Lung microvascular endothelial cell (primary cell): ENCODE measurements at places on chromosomes 7 and 10. TPM values are rescaled to one million over a fixed set of nuclear protein-coding genes. Genes with fewer than 3 reads are reported as not detected.

DNA sequence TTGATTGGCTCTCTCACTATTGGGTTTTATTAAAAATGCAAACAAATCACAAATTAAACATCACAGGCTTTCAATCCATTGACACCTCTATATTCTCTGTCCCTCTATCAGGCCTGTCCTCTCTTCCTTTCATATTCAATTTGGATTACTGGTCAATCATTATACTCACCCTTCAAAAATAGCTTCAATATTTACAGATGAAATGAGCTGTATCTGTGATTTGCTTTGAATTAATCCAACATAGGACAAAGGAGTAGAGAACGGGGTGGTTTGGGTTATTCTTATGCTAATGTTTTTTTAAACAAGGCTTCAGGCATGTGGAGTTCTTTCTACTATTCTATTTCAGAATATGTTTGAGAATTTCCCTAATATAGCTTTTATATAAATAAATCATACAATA is 2.3 kb downstream of the TAS2R39 start:
- DNase-seq: no peak

DNA sequence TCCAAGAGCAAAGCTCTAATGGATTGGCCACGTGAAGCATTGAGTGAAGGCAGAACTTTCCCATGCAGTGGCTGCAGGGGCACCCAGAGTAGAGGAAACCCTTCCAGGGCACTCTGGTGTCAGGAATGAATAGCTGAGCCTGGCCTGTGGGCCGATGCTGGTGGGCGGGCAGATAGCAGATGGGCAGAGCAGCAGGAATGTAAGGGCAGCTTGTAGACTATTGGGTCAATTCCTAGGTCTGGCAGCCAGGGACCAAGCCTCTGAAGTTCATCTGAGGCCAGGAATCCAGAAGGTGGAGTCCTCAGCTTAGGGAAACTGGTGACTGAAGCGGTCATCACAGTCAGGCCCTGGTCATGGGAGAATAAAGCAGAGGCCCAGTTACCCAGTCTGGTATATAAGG is 115.4 kb downstream of the TMEM178B start:
- DNase-seq: no peak

- DNase-seq: peak; percentile 93
Measured at GRCh38 chr7:131071786-131072504, 255.7 kb upstream of the MKLN1 start.

DNA sequence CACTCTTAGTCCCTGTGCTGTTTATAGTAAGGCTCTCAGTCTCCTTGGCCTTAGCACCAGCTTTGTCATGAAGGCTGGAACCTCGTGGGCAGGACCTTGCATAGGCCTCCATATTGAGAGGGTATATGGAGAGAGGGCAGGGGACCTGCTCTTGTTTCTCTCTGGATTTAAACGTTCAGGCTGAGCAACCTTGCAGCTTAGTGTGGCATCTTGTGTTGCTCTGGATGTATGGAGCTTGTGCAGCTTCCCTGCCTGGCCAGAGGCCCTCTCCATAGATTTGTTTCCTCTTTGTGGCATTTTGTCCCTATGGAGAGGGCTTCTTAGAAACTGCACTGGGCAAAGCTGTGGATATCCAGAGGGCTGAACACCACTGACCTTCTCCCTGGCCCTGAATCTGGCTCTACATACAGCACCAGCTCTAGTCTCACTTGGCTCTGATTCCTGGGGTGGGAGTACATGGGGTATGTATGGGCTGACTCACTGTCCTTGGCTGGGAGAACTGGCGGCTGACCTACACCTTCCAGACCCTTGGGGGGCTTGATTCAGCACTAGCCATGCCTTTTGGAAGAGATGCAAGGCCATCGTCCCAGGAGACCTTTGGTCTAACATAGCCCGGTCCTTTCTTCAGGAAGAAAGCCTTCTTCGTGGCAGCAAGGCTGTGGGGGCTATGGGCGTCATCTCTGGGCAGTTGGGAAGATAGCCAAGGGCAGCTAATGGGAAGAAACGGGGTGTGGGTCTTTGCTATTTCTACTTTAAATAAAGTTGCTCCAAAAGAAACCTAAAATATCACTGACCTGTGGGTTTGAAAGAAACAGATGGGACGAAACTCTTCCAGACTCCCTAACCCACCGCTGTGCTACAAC is 30.5 kb downstream of the ITPRIP start:
- no peak for DNase-seq

DNA sequence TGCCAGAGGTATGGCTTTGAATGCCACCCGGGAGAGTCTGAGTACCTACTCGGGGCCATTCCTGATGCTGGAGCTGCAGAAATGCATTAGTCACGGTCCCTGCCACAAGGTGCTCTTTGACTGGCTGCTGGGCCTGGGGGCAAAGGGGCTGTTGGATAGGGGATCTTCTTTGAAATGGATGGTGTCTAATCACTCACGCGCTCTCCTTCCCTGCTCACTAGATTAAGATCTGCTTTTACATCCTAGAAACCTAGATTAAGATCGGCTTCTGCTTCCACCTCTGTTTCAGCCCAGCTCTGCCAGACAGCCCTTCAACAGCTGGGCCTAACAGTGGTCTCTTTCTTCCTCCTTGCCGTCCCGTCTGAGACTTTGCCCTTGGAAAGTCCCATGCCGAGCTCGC is 57.2 kb downstream of the PAX2 start:
- no peak for DNase-seq

GRCh38 chr10:1410469-1411395 is 326.6 kb downstream of the ADARB2 start:
- no peak for DNase-seq

DNA sequence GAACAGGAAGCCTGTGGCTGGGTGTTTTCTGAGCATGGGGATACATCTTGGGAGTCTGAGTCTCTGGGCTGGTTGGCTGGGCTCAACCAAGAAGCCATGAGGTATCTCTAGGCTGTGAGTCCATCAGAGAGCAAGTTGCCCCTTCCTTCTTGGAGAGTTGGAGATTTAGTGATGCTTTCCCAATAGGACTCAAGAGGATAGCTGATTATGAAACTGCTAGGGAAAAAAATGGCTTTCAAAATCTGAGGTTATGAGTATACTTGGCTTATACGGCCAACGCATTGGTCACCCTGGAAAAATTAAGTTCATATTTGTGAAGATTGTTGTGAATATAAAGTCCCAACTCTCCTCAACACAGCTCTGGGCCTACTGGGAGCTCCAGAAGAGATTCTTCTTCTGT is 162.7 kb upstream of the KMT2E start:
- DNase-seq: no peak

DNA sequence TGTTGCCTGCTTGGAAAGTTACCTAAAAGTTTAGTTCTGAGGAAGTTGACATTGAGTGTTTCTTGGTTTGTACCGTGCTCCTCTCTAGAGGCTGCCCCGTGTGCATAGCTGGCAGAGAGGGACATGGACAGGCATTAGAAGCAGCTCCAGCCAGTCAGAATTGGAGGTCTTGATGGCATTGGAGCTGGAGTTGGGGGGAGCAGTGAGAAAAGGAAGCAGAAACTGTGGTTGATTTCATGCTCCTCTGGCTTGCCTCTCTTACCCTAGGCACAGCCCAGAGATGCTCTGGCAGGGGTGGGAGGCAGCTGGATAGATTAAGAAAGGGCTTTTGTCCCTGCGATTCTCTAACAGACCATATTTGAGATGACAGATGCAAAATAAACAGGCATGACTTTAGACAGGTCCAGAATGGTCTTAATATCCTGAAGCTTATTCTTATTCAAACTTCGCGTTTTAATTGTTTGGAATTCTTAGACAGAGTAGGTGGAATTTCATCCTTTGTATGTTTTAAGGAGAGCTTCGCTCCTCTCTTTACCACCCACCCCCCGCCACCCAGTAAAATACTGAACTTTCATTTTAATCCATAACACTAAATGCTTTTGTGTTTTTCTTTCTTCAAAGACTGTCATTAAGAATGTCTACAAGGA is 73.5 kb upstream of the GLCCI1 start:
- DNase-seq: no peak

DNA sequence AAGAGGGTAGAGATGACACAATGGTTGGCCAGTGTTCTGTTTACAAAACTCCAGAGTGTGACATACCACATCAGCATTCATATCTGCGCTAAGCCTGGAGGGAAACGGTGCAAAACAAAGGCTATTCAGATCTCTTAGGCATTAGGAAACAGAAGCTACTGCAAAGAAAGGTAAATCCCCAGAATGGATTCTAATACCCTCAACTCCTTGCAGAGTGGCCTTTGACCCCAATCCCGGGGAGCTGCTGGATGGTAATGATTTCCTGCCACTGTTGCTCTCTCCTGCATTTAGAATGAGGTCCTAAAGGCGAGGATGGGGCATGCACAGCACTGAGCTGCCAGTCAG is 65.2 kb downstream of the AOAH start:
- DNase-seq: peak; percentile 38

DNA sequence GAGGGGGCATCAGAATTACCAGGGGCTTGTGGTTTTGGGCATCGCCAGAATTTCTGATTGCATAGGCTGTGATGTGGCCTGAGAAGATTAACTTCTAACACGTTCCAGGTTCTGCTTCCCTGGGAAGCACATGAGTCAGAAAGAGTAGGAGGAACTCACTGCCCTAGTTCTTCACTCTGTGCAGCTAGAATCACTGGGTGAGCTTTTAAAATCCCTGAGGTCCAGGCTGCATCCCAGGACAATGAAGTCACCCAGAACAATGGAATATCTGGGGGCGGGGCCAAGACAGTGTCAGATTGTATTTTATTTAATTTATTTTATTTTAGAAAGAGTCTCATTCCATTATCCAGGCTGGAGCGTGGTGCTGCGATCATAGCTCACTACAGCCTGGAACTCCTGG is 636.5 kb downstream of the CALN1 start:
- DNase-seq: no peak

GRCh38 chr10:75801661-75802060 is 370.2 kb downstream of the LRMDA start:
- DNase-seq: no peak

DNA sequence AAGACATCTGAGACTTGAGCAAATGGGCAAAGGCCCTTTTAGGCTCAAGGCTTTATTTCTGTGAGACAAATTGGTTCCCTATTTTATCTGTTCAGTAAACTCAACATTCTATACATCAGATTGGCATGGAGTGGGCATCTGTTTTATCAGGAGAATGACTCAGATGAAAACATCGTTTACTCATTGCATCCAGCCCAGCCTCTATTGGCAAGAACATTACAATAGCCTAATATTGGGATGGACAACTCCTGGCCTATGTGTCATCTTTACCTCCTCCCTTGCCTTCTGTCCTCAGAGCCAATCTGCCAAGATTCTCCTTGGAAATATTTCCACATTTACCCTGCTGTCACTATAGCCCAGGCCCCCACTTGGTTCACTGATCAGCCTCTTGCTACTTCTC is 5.5 kb upstream of the BLNK start:
- DNase-seq: no peak

GRCh38 chr7:131970602-131971001 is 414.2 kb upstream of the PODXL start:
- peak; percentile 48 for DNase-seq

- no peak for DNase-seq
Measured at GRCh38 chr10:123390332-123390731, 236.1 kb downstream of the BUB3 start.

- DNase-seq: no peak
Measured at GRCh38 chr7:142896741-142897379, 11.3 kb upstream of the TRPV6 start.

- DNase-seq: peak; percentile 96
Measured at GRCh38 chr10:35642035-35642792, at the start of gene FZD8. TSS of gene FZD8 (minus strand) at chr10:35642296. CDS start at chr10:35641429, 867 bp downstream.

DNA sequence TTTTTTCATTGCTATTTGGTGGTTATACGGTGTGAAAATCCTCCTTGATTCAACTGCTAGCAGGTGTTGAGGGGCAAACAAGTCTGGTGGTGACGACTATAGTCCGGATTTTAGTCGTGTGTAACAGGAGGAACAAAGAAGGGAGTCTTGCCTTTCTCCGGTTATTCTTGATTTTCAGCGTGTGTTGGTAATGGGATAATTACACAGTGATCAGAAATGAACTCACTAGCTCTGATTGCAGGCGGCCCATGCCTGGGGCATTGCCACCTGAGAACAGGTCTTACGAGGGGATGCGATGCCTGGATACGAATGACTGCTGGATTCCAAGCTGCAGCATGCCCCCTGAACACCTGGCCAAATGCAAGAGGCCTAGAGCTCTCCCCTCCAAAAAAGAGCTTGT is 72.8 kb downstream of the CAMK1D start:
- DNase-seq: no peak

DNA sequence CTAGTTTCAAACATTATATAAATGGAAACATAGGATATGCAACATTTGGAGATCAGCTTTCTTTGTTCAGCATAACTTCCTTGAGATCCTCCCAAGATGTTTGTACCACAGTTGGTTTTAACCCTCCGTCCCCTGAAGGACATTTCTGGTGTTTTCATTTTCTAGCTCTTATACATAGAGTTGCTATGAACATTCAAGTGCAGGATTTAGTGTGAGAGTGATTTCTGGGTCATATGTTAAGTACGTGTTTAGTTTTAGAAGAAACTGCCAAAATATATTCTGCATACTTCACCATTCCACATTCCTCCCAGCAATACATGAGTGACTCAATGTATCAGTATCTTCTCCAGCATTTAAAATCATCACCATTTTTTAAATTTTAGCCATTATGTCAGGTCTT is 588.7 kb upstream of the PFKP start:
- no peak for DNase-seq

- DNase-seq: no peak
Measured at GRCh38 chr7:43546231-43546630, 36.7 kb upstream of the STK17A start.

GRCh38 chr7:33854801-33855350 is 50.5 kb upstream of the BMPER start:
- DNase-seq: no peak

GPNMB gene
- total RNA-seq: under 0.01 and 0.22 TPM in 2 replicates

CTAGE8 gene
- total RNA-seq: not detected in 2 replicates

TMEM26 gene
- total RNA-seq: under 0.01 TPM in 1 of 2 replicates, not detected in the other

UCN3 gene
- not detected in 2 replicates for total RNA-seq

LDB3 gene
- not detected in 2 replicates for total RNA-seq

GNGT1 gene
- not detected in 2 replicates for total RNA-seq

ZNF727 gene
- total RNA-seq: under 0.01 and 0.60 TPM in 2 replicates

DNAJC1 gene
- total RNA-seq: 23.5 and 33.7 TPM in 2 replicates

EIF5AL1 gene
- 0.20 and 0.22 TPM in 2 replicates for total RNA-seq

NOS3 gene
- 25.0 and 30.5 TPM in 2 replicates for total RNA-seq

GRID2IP gene
- under 0.01 TPM in 2 replicates for total RNA-seq

CPN1 gene
- total RNA-seq: not detected in 2 replicates

ABCB1 gene
- 0.20 and 1.3 TPM in 2 replicates for total RNA-seq

CHST3 gene
- 5.4 and 6.9 TPM in 2 replicates for total RNA-seq

RARRES2 gene
- total RNA-seq: 0.22 and 2.8 TPM in 2 replicates

ADAM12 gene
- total RNA-seq: 0.20 and 0.65 TPM in 2 replicates
